ENCODE measurements at places on chromosomes 7 and 10.

DNA sequence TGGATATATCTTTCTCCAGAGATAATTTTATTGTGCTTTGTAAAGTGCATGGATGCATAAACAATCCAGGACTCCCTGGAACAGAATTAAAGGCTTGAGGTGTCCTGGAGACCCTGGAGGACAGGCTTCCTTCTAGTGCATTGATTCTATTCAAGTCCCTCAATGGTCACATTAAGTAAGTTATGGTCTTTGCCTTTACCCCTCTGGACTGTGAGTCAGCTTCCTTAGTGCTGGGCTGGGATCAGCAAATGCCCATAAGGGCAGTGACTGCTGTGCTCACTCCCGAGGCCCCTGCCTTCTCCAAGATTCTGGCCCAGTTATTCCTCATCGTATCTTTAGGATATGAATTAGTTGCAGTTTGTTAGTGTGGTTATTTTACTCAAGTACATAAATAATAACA, 178.7 kb upstream of the PRSS58 start:
- DNase-seq: no peak

DNA sequence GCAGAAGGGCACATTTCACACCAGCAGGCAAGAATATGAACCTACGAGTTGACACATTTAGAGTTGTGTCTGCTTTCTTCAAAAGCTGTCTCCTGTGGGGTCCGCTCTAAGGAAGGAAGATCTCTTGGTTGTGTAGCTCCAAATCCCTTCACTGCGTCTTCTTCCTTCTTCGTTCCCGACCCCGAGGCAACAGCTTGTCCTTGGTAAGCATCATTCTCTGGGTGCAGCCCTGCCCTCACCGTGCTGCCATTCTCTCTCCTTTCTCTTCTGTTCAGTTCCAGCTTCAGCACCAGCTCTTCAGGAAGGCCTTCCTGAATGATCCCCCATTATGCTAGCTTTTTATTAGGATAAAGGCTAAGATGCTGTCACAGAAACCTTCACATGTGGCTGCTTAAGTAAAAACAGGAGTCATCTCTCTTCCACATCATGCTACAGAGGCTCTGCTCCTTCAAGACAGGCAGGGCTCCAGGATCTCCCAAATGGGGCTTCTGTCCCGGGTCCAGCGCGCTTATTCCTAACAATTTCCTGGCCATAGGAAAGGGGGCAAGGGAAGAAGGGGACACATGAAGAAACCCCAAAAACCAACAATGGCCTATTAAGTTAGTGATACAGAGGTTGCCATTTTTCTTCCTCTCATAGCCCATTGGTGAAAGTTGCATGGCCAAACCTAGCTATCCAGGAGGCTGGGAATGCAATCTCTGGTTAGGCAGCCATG, 52.2 kb upstream of the SHH start:
- DNase-seq: no peak

DNA sequence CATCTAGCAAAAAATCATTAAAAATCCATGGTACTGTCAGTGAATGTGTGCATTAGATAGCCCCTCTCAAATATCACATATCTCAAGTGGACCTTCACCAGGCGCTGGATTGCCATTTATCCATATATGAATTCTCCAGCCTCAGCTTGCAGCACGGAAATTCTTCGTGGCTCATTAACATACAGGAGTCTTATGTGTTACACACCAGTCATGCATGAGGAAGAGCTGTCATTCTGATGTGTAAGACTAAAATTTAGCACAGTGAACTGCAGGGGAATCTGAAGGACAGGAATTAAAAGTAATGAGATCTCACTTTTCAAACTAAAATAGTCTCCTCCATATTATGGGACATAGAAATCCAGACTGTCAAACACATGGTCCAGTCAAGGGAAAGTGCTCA, 542.4 kb upstream of the DPP6 start:
- DNase-seq: no peak

DNA sequence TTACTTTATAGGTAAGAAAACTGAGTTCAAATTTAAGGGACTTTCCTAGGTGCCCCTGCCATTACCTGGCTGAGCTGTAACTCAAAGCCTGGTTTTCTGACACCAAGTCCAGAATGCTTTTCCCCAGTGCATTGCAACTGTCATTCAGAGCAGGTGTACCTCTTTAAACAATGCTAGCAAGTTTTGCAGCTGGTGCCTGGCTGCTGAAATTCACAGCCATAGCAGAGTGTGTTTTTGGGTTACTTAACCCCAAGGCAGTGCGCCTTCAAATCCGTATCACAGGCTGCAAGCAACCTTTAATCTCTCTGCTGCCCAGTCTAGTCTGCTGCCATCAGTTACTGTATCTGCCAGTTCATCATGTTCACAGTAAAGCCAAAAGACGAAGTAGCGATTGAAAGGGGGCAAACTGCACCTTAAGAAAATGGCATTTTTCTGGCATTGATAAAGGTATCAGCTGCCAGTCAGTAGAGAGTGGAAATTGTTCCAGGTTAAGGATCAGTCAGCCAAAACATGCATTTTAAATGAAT, 265.4 kb downstream of the CSTF2T start:
- no peak for DNase-seq

- DNase-seq: no peak
Observed at GRCh38 chr10:125984865-125985495, 88.6 kb downstream of the FANK1 start.

DNA sequence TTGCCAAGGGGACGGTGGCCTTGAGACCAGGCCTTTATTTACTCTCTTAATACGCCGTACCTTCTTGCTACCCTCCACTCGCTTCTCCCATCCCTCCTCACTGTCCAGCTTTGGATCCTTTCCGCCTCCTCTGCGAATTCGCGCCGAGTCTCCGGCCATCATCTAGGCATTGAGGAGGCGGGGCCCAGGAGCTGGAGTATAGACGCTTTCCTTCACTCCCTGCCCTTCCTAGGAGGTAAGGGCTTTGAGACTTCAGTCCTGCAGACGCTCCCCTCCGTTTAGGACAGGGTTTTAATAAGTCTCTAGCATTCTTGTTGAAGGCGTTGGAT, 538 bp downstream of the TFAM start:
- DNase-seq: no peak

DNA sequence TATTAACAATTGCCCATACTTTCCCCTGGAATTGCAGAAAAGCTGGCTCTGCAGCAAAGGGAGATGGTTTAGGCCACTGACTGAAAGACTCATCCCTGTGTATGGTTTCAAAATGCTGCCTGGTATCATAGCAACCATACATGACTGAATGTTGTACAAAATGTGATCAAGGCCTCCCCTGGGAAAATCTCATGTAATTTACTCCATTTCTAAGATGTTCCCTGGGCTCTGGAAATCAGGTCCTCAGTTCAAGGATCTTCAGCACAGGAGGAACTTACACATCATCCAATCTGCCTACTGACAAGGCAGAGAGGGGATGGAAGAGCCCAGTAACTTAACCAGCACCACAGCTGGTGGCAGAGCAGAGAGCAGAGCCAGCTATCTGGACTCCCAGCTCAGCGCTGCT, 111.8 kb downstream of the JAZF1 start:
- DNase-seq: no peak

- no peak for DNase-seq
Observed at GRCh38 chr7:158815083-158815799, 14.1 kb downstream of the ESYT2 start.

DNA sequence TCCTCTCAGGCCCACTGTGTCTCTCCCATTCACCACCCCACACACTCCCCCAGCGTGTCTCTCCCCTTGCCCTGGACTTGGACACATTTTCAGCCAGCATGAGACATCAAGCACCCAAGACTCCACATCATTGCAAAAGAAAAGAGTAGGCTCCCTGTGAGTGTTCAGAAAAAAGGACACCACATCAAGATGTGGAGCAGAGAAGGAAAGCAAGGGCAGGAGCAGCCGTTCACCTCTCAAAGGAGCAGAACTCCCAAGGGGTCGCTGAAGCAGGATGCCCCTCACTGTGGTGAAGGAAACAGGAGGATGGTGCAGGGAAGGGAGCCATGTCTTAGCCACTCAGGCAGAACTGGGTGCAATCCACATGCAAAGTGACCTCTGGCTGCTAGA, 89.9 kb upstream of the MACROH2A2 start:
- DNase-seq: no peak

GRCh38 chr10:43027331-43027955, 49.4 kb upstream of the RET start:
- no peak for DNase-seq

- peak; percentile 69 for DNase-seq
Observed at GRCh38 chr10:43261578-43262396, 5.1 kb downstream of the RASGEF1A start.

DNA sequence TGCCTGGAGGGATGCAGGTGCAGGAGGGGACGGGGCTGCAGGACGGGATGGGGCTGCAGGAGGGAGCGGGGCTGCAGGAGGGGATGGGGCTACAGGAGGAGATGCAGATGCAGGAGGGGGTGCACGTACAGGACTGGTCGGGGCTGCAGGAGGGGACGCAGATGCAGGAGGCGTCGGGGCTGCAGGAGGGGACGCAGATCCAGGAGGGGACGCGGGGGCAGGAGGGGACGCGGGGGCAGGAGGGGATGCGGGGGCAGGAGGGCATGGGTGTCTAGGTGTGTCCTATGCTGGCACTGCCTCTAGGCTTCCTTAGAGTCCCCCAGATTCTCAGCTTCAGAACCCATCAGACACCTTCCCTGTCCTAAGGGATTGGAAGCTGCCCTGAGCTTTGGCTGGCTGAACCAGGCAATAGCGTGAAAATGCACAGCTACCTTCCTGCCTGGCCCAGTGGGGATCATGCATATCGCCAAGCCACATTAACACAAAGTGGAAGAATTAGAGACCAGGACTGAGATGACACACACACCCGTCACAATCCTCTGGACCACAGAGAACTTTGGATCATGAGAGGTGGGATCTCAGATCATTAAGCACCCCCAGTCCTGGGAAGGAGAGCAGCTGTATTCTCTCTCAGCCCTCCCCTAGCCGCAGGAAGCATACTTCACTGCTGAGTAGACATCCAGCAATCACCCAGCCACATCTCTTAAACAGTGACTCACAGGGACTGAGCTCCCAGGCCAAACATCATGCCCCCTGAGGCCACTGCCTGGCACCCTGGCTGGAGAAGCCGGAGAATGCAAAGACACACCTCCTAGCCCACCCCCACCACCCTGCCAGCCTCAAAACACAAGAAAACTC, 67.3 kb downstream of the VWA2 start:
- DNase-seq: no peak

DNA sequence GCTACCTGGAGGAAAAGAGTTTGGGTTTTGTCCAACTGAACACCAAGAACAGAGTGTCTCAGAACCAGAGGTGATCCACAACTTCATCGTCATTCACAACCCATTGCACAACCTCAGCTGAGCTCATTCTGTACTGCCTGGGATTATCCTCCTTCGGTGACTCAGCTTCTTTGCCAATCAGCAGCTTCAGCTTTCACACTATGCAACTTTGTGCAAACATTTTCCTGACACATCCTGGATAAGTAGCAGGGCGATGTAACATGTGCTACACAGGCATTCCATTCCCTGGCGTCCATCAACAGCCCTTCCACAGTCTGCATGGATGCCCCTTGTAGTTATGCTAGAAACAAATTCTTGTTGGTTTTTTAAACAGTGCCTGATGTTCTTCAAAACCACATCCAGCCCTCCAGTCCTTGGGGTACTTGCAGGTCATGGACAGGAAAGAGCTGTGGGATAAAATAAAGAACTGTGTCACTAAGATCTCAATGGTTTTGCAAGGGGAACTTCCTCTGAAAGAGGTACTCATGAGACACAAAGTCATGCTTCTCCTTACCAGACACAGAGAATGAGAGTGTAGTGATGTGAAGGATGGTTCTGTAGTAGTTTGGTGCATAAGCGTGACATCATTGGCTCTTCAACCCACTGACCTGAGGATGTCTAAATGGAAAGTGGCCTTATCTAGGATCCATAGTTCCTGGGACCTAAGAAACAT, 478.5 kb downstream of the KIF20B start:
- no peak for DNase-seq

- DNase-seq: peak; percentile 49
Observed at GRCh38 chr10:33661580-33662336, 327.3 kb upstream of the NRP1 start.

DNA sequence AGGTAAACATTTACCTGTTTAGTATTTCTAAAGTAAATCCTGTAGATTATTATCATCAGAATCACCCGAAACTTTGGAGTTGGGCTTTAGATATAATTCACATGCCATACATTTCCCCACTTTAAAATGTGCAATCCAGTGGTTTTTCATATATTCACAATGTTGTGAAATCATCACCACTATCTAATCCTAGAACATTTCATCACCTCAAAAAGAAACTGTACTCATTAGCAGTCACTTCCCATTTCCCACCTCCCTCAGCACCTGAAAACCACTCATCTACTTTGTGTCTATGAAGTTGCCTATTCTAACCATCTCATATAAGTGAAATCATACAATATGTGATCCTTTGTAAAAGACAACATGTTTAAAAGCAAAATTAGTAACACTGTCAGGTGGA, 182.6 kb downstream of the FZD1 start:
- DNase-seq: no peak

DNA sequence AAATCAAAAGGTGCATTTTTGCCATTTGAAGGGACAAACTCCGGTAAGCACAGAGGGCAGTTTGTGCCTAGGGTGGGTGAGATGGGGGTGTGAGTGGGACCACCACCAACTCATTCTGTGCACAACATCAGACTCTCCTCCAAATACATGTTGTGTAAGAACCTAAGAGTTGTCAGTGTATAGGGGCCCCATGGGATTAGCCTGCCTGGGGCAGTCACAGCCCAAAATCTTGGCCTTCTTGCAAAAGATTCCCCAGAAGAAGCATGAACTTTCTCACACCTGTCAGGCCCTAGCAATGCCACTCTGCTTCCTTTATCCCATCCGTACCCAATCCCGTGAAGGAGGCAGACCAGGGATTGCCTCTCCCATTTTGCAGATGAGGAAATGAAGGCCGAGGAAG, 47.1 kb upstream of the NANOS1 start:
- no peak for DNase-seq

GRCh38 chr10:103828107-103828506, 27.3 kb downstream of the SH3PXD2A start:
- no peak for DNase-seq

DNA sequence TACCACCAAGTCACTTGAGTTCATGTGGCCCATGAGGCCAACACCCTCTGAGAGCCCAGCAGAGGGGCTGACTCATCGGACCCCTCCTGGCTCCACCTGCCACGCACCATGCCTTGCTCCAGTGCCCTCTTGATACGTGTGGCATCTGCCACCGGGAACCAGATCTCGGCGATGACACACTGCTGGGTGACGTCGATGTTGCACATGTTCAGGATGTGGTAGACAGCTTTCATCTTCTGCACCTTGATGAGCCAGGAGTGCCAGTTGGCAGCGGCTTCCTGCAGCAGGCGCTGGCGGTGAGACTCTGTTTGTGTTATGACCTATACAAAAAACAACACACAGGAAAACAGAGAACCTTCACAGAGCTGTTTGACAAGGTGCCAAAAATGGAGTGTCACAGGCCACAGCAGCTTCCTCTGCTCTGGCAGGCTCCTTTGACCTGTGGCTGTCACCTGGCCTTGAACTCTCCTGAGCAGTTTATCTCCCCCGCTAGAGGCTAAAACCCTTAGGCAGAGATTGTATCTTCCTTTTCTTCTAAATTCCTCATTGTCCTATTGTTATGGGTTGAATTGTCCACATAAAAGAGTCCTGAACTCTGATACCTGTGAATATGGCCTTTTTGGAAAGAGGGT, 45.2 kb upstream of the TMEM213 start:
- no peak for DNase-seq

- DNase-seq: peak; percentile 50
Observed at GRCh38 chr10:101879456-101880231, 36.0 kb upstream of the KCNIP2 start.

GRCh38 chr7:134129856-134130523, 2.9 kb downstream of the LRGUK start:
- DNase-seq: no peak
